ENCODE measurements at places on chromosomes 16 and 17.
A peak's percentile ranks its signal among the peaks of the same experiment; 100 is the strongest.

GRCh38 chr17:7858522-7858810 is 663 bp downstream of the CYB5D1 start:
- peak; percentile 53 for DNase-seq

- no peak for DNase-seq
Measured at GRCh38 chr17:28773736-28774135, 29.9 kb downstream of the TRAF4 start.

DNA sequence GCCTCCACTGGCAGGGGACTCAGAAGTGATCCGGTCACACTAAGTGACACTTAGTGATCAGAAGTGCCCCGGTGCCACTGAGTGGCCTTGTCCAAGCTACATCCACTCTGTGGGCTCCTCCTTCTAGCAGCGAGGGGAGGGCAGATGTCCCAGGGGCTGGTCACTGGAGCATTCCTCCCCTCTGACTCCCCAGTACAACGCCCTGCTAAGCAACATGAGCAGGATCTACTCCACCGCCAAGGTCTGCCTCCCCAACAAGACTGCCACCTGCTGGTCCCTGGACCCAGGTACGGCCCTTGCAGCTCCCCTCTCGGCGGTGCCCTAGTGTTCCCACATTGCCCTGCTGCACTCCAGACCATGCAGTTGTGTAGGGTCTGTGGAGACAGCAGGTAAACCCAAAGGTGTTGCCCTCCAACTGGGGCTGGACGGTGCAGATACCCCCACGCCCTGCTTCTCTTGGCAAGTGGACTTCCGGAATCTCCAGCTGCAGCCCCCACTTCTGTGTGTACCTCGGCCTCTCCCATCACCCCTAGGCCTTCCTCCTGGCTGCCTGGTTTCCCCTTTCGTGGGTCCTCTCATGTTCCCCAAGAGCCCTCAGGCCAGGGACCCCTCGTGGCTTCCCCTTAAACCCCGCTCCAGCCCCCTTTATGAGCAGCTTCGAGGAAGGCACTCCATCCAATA is 2.1 kb downstream of the ACE start:
- DNase-seq = peak; percentile 57

GRCh38 chr17:65277576-65277975 is 140.4 kb downstream of the RGS9 start:
- DNase-seq = no peak

- no peak for DNase-seq
Measured at GRCh38 chr17:80345321-80345720, 69.6 kb upstream of the ENDOV start.

DNA sequence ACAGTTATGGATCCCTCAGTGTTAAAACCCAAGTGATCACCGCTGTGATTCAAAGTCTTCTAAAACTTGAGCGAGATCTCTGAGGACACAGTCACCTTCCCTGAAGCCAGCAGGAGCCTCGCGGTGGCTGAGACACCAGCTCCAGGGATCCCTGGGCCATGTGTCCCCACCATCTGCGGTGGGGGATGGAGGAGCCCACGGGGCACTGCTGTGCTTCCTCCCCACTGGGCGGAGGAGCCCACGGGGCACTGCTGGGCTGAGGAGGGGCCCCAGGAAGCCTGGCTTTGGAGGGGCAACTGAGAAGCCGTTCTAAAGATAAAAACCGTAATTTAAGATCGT is 65.7 kb upstream of the METRNL start:
- no peak for DNase-seq

DNA sequence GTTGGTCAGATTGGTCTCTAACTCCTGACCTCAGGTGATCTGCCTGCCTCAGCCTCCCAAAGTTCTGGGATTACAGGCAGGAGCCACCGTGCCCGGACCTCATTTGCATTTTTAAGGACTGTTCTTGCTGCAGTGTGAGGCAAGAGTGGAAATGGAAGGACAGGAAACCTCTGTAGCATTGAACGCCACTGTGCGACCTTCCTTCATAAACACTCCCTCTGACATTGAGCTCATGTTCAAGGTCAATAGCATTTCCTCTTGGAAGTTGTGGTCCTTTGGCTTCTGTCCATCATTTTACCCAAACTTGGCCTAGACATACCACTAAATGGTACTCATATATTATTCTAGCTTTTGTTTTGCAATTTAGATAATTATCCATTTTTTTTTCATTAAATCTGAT is 32.8 kb upstream of the ABCA8 start:
- DNase-seq = no peak

GRCh38 chr16:58110571-58111301 is 18.4 kb downstream of the CFAP20 start:
- DNase-seq = no peak

DNA sequence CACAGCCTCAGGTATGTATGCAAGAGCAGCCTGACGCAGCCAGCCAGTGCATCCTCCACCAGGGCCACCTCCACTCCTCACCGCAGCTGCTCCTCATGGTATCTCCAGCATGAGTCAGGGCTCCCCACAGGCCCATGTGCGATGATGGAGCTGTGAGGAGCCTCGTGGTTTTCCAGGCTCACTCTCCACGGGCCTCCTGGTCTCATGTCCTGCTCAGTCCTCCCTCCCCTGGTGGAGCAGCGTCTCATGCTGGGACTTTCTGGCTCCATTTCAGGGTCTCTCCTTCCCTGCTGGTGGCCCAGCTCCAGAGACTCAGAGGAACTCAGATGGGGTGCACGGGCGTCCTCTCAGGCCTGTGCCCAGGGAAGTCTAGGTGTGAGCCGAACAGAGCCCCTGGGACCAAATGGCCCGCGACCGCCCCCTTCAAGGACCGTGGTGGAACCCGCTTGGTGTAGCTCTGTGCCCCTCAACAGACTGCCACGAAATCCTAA is 70.4 kb downstream of the METRNL start:
- DNase-seq = no peak

DNA sequence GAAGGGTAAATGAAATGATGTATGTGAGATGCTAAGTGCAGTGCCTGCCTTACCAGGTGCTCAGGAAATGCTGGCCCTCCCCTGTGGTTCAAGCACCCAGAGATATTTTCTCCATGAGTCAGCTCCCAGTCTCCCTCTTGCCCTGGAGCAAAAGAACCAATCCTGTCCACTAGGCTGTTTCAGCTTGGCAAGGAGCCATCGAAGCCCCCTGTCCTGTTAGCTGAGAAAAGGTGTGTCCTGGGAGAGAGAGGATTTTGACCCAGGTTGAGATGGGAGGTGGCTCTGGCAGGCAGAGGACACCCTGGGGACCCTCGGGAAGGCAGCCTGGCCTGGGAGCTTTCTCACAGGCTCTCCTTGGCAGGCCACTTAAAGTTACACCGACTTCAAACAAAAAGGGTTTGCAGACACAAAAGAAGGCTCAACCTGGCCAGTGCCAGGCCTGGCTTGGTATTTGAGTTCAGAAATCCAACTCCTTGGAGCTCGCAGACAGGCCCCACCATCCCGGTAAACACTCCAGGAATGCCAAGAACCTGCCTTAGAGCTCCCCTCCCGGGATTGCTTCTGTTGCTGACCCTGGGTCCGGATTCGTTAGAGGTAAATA is 29.6 kb downstream of the NTN1 start:
- no peak for DNase-seq

- peak; percentile 71 for DNase-seq
Measured at GRCh38 chr17:8223356-8224126, 13.2 kb upstream of the AURKB start.

DNA sequence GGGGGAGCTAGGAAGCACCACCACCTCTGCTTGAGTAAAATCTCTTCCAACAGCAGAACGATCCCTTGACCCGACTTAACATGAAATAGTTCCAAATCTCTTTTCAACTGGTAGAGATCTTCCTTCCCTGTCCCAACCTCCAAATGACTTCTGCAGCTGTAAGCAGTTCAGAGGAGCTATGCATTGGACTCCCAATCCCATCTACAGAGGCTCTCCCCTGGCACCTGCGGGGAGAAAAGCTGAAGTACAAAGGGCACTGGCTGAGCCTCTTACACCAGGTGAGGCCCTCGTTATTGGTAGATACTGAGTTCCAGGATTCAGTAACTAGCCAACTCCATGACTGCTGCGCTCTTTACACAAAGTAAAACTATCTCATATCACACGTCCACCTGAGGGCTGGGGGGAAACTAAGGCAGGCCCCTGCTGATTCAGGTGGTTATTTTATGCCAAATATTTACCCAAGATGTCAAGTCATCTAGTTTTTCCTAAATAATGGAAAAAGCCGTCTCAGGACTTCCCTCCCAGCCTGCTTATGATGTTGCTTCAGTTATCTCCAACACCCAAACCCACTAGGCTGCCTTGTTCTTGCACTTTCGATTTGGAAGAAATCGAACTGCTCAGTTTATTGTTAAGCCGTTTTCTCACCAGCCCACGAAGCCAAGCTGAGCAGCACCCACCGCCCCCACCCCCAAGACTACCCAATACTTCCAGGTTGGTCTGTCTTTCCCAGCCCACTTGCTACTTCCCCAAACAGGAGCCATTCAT is 3.2 kb downstream of the ACTG1 start:
- peak; percentile 75 for DNase-seq

GRCh38 chr16:78597809-78598570 is 498.5 kb downstream of the WWOX start:
- no peak for DNase-seq

DNA sequence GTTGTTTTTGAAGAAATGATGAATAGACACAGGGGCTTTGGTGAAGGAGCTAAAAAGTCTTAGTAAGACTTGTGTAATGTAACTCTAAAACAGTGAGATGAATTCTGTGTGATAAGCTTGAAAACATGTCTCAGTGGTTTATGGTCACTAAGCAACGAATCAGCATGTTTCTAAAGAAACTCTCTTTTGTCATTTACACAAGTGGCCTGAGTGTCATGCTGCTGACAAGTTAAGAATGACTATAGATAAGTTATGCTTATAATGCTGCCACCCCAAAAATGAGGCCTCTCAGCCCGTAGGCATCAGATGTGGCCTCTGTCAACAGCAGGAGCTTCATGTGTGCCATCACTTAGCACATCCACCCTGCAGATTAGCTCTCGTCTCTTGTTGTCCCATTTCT is 8.7 kb downstream of the COX10 start:
- no peak for DNase-seq

DNA sequence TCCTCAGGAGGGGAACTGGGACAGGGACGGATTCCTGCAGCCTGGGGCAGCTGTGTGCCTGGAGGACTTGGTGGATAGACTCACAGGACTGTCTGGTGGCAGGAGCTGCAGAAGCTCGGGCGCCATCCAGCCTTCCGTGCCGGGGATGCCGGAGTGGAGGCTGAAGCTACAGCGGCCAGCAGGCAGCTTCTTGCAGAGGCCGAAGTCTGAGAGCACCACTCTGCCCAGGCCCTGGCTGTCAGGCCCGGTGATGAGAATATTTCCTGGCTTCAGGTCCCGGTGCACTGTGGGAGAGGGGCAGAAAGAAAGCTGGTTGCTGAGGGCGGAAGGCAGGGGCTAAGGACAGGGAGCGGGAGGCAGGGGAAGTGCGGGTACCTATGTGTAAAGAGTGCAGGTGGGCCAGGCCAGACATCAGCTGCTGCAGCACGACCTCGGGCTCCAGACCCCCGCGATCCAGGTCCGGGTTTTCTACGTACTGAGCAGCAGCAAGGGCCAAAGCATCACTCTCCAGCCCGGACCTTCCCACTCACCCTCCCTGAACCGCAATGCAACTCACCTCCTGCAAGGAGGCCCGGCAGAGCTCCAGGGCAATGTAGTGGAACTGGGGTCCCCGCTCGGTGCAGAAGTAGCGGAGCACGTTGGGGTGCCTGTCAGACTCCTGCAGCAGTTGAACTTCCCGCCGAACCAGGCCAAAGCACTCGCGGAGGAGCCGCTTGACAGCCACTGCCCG is 16.1 kb downstream of the PLK1 start:
- no peak for DNase-seq

GRCh38 chr16:15598648-15599190 is 44.2 kb downstream of the MARF1 start:
- DNase-seq = no peak

DNA sequence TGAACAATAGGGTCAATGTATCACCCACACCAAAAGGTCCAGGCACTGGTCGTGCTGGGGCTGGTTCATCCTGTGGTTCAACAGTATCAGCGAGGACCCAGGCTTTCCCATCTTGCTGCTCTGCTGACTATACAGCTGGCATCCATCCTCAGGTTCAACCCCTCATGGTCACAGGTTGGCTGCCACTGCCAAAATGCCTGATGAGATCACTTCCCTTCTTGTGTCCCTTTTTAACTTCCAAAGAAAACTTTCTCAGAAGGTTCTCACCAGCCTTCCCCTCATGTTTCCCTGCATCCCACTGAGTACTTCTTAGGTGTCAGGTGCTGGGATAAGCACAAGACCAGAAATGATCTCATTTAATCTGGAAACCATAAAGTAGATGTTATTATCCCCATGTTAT is 25.7 kb downstream of the CLEC16A start:
- DNase-seq = no peak

DNA sequence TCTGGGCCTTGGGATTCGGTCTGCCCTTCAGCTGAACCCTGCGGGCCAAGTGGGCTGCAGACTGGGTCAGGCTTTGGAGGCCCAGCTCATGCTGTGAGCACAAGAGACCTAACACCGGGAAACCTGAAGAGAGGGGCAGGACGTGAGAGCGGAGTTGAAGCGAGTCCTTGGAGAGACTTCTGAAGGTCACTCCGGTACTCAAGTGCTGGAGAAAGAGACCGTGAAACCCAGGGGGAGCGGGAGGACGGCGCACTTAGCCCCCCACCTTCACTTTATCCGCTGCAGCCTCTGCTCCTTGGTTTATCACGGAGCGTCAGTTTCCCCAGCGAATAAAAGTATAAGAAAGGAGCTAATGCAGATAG is 361 bp downstream of the UQCRC2 start:
- DNase-seq = no peak

DNA sequence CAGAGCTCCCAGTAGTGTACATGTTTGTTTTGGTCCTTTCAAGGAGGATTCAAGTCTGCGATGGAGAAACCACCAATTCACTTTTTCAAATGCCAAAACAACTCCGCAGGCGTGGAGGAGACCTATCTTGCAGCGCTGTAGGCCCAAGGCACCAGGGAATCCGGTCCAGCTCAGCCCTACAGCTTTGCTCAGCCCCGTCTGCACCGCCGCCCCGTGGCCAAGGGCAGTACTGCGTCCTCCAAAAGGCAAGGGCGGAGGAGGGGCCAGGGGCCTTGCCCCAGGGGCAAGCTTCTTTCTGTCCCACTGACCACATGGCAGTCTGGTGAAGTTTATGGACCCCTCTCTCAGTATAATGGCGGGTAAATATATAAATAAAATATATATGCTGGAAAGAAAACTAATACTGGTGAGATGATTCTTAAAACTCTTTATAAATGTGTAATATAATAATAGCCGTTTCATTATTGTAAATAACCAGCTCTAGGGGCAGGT is 709 bp upstream of the CD300LG start:
- DNase-seq = peak; percentile 64

DNA sequence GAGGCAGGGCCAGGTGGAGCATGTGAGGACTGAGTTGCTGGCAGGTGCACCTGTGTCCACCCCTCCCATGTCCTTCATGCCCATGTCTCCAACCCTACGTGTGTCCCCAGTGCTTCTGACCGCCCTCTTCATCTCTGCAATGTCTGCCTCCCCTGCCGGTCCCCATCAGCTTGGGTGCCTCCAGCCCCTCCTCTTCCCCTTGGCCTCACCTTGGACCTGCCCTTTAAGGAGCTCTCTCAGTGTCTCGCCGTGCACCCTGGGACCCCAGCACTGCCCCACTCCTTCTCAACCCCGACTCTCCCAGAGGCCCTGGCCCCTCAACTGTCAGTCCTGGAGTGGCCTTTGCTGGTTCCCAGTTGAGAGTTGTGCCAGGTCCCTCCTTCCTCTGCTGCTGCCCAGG is 15.0 kb downstream of the RIPOR1 start:
- no peak for DNase-seq

All from CD14-positive monocyte (primary cell).